ENCODE measurements at places on chromosomes 3 and 15. TPM values are rescaled to one million over a fixed set of nuclear protein-coding genes. Genes with fewer than 3 reads are reported as not detected.

DNA sequence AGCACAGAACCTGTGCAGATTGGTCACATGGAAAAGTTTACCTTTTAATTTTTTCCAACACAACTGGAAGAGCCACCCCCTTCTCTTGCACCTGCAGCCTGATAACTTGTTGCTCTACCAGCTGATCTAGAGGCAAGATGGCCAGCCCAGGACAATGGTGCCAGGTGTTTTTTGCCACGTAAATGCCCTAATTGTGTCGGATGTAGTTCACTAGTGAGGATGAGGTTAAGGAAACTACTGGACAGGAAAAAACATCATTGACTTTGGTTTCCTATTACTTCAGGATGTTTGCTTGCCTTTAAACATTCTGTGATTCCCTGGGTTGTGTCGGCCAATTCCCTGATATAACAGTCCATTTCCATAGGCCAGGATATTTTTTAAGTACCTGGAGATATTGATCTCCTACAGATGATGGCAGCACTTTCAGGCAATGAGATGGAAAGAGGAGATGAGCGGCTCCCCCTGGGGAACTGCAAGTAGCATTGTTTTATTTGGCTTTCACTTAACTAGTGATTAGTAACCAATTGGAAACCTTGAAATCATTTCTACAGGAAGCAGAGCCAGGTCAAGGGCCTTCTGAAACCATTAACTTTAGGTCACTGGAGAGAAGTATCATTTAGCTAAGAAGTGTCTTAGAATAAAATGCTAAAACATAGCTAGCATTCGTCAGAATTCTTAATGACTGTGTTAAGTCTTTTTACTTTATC is 72.5 kb downstream of the OSBPL10 start:
- DNase-seq: no peak

DNA sequence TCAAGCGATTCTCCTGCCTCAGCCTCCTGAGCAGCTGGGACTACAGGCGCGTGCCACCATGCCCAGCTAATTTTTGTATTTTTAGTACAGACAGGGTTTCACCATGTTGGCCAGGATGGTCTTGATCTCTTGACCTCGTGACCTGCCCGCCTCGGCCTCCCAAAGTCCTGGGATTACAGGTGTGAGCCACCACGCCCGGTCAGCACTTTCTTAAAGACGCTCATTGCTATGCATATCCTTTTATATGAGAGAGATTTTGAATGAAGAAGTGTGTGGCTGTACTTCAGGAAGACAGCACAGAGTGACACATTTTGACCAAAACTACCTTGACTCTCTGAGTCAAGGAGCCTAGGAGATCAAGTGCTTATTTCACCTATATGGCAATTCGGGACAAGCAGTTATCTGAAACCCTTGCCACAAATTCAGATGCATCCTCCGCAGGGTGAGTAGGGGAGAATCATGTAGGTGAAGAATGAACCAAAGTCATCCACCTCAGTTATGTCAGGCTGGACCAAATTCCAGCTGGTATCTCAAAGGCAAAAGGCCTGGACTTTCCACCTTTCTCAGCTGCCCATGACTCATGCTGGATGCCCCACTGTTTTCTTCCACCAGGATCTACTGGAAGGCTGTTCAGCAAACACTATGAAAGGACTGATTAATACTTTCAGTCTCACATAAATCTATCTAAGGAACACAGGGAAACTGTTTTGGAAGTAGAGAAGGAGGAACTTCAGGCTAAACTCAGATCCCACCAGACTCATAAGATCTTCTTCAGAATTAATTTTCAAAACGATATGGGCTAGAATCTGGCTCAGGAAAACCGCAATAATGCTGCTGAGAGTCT is 31.9 kb downstream of the SUSD5 start:
- DNase-seq: peak; percentile 24

DNA sequence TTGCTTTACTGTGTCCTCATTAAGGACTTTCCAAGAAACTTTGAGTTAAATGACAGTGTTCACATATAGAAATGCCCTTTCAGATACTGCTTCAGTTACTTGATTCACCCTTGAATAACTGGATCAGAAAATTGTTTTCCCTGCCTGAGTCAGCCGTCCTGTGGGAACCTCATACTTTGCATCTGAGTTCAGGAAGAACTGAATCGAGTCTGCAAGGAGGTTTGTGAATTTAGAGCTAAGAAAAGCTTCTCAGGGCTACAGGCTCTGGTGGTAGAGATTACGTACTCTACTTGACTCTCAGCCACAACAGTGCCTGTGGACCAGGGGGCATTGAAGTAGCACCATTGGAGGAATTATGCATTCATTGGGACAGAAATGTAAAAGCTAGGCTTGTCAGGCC is 252.4 kb upstream of the C2CD4B start:
- DNase-seq: peak; percentile 49

DNA sequence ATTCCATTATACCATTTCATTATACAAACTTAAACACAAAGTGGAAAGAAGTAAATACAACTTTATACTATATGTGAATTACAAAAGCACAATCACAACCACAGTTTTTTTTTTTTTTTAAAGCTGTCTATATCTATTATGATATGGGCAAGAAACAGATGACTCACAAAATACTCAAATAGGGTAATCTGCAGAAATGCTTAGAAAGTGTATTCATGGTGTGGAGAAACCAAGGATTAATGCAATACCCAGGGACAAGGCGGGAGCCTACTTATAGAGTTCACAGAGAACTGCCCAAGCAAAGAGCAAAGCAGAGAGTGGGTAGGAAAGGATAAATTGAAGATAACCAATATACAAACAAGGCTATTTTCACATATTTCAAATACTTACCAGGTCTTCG is 332.0 kb downstream of the FHIT start:
- no peak for DNase-seq

The ARHGEF26 gene
- total RNA-seq: 2.0 TPM

The CHRM5 gene
- not detected for total RNA-seq
